ENCODE measurements at places on chromosomes 4 and X.

GRCh38 chrX:49958727-49959485 is 36.5 kb downstream of the CLCN5 start:
- DNase-seq, result no peak

DNA sequence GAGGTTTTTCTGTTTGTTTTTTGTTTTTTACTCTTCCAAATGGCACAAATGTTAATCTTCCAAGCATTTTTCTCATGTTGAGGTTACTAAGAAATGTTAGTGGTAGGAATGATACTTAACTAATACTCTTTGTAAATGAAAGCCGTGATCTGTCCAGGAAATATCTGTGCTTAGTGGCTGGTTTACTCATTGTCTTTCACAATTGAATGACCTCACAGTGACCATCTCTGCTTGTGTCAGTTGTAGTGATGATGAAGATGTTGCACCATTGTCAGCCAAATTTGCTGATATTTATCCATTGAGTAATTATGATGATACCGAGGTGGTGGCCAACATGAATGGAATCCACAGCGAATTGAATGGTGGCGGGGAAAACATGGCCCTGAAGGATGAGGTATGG is 93.5 kb downstream of the TNIP2 start:
- DNase-seq, result peak; percentile 37

DNA sequence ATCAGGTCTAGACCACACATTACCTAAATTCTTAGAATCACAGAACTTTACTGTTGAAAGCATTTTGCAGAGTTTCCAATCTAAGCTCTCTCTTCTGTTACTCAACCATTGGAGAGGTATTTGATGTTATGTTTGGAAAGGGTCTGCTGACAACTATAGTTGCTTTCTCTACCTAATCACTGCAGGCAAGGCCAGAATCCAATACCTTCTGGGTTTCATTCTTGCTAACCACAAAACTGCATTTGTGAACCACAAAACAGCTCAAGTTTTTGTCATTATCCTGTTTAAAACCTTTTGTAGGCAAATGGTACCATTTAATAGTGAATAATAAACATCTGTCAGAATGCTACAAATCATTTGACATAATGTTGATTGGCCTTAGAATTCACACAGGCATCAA is 380.1 kb downstream of the GASK1B start:
- DNase-seq, result peak; percentile 3

GRCh38 chr4:185523862-185524261 is 11.4 kb downstream of the PDLIM3 start:
- DNase-seq, result no peak

GRCh38 chr4:105707782-105708180 is 708 bp downstream of the INTS12 start:
- no peak for DNase-seq

GRCh38 chr4:138049355-138049754 is 192.8 kb downstream of the SLC7A11 start:
- DNase-seq, result no peak

GRCh38 chr4:138299881-138300280 is 57.7 kb upstream of the SLC7A11 start:
- no peak for DNase-seq

DNA sequence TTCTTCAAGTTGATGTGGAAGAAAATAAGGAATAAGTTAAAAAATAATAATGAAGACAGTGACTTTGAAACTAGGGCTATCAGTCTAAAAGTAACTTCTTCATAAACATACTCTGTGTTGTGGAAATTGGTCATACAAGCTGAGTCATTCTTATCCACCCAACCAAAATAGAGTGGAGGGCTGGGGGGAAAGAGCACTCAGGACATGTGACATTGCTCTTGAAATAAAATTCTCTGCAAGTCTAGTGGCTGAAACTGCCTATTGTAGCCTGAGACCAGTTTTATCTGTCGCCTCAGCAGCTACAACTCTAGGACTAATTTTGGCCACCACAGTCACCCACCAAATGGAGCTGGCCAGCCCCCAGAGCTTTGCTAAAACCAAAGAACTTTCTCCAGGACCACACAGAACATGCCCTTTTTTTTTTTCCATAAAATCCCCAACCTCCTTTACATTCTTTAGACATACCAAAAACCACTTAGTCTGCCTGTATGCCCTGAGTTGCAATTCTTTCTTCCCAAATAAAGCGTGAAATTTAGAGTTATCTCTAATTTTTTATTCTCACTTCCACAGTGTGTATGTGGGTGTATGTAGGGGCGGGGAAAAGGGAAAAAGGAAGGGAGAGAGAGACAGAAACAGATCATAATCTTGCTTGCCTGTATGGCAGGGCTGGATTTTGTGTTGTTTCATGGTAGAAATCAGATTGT is 23.0 kb upstream of the SLC25A4 start:
- no peak for DNase-seq

GRCh38 chrX:103797691-103798090 is 21.1 kb downstream of the PLP1 start:
- no peak for DNase-seq

DNA sequence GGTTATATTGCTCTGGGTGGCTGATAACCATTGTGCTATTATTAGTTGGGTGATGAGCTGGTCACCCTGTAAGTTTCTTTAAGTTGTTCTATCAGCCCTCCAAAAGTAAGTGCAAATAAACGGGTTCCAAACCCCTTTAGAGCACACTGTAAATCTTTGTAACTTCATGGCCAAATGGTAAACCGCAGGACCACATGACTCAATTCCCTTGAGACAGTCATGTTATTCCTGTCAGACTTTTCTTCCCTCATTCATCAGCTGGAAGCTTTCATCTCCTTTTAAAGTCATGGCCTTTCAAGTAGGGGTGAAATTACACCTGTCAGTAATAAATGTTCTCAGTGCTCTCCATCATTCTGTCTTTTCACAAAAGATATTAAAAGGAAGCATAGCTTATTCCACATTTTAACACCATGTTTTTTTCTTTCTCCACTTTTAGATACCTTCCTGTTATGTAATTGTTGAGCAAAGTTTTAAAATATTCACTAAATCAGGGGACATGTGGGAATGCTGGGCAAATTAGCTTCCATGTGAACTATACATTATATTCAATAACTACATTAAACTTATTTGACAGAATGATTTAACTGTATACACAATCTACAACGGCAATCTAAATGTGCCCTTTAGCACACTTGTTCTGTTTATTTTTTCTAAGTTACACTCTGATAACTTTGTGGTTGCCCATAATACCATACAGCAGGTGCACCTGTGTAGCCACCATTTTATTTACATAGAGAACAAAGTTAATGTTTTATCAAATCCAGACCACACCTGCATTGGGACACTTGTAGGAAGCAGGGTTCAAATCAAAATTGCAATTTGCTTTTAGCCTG is 275.5 kb downstream of the CFAP299 start:
- DNase-seq, result peak; percentile 29

- no peak for DNase-seq
These were observed at the start of gene SOWAHD for GRCh38 chrX:119757979-119758730. SOWAHD (plus strand) TSS chrX:119758588; CDS start chrX:119758668, 80 bp downstream.

- DNase-seq, result no peak
These were observed 131.1 kb upstream of the INPP4B start for GRCh38 chr4:142977182-142977581.

- DNase-seq, result peak; percentile 97
These were observed 111.5 kb downstream of the AFAP1 start for GRCh38 chr4:7828011-7828720.

GRCh38 chr4:23924556-23924955 is 34.7 kb upstream of the PPARGC1A start:
- DNase-seq, result no peak

GRCh38 chrX:38273453-38273852 is 52.8 kb upstream of the SRPX start:
- DNase-seq, result no peak

GRCh38 chrX:100350704-100351489 is 59.2 kb downstream of the PCDH19 start:
- no peak for DNase-seq

DNA sequence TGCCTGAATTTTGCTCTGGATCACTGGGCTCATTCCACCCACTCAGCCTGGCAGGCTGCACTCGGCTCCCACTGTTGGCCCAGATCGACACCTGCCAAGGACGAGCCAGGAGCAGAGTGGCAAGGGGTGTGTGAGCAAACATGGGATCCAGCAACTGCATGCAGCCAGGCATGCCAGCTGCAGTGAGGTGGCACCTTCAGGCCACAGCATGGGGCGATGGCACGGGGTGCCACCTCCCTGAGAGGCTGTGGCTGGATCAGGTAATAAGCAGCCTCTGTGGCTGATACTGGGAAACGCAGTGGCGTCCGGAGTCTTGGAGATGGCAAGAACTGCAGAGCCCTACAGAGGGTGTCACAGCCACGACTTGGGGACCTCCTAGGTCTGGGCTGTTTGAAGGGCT is 244.5 kb upstream of the FSTL5 start:
- DNase-seq, result no peak

DNA sequence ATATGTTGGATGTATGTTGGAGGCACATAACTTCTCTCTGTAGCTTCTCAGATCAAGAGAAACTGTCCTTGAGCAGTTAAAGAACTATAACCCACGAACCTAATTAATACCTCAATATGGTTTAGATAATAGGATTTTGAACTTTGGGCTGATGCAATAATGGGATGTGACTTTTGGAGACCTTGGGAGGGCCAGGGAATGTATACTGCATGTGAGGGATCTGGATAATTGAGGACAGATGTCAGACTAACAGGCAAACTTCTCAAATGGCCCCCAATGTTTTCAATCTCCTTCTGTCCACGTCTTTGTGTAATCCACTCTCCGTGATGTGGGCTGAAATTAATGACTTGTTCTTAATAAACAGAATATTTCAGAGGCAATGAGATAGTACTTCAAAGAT is 202.2 kb upstream of the FAT4 start:
- DNase-seq, result peak; percentile 9

GRCh38 chr4:56681158-56681852 is at the start of gene HOPX:
HOPX (minus strand) TSS chr4:56681296; CDS start chr4:56657816, 23,480 bp downstream.
- no peak for DNase-seq

DNA sequence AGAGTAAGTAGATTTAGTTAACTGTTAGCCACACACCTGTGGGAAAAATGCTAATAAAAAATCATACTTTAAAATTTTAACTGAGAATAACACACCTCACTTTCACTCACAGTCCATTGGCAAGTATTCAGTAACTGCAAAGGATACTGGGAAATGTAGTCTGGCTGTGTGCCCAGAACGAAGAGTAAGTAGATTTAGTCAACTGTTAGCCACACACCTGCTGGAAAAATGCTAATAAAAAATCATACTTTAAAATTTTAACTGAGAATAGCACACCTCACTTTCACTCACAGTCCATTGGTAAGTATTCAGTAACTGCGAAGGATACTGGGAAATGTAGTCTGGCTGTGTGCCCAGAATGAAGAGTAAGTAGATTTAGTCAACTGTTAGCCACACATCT is 178.4 kb upstream of the NWD2 start:
- no peak for DNase-seq

DNA sequence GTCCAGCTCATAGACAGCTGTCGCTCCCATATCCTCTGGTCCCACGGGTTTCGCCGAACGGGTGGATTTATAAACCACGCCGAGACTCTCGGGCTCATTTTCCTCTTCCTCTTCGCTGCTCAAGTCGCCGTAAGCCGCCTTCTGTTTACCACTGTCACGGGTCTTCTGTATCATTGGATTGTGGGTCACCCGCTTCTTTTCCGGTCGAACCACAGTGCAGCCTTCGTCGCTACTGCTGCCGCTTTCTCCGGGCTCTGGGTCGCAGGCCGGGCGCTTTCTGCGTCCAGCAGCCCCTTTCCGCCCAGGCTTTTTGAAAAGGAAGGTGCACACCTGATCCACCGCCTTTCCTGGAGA is 311 bp downstream of the RNF113A start:
- DNase-seq, result no peak

- DNase-seq, result no peak
These were observed 150.1 kb downstream of the KLF8 start for GRCh38 chrX:56382278-56382677.

DNA sequence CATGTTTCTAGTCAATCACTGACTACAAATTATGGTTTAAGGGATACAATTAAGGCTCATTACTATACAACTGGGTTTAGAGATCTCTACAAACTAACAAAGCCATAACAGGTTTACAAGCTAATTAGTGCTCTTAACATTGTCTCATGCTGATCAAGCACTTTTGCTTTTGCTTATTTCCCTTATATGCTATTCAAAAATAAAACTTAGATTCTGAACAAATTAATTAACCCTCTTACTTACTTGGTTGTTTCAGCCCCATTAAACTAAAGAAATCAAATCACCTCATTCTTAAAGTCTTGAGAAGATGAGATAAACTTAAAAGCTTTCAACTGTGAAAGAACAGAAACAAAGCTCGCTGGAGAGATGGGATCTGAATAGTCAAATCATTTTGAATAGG is 2024.5 kb upstream of the ADGRL3 start:
- DNase-seq, result no peak

DNA sequence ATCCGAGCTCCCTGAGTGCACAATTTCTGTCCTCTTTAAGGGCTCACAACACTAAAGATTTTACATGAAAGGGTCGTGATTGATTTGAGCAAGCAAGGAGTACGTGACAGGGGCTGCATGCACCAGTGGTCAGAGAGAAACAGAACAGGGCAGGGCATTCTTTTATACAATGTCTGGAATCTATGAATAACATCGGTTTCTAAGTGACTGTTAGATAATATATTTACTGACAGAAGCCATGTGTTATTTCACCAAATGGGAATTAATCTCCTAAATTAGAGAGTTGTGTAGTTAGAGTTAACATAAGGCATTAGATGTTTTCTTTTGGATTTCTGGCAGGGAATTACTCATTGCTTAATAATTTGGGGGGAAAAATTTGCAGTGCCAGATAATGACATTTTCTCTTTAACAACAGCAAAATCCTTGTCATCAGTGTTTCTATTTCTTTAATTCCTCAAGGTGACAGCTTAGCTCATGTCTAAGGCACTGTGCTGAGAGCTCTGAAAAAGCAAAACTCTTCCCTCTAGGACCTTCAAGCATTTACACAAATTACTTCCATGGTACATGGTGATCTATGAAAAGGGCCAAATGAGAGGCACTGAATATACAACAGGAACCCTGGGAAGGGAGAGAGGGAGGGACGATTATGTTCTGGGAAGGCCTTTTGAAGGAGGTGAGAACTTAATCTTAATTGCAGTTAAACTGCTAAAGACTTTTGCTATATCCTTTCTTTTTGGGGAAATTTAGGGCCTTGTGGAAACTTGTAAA is 145.0 kb downstream of the RTL3 start:
- no peak for DNase-seq

DNA sequence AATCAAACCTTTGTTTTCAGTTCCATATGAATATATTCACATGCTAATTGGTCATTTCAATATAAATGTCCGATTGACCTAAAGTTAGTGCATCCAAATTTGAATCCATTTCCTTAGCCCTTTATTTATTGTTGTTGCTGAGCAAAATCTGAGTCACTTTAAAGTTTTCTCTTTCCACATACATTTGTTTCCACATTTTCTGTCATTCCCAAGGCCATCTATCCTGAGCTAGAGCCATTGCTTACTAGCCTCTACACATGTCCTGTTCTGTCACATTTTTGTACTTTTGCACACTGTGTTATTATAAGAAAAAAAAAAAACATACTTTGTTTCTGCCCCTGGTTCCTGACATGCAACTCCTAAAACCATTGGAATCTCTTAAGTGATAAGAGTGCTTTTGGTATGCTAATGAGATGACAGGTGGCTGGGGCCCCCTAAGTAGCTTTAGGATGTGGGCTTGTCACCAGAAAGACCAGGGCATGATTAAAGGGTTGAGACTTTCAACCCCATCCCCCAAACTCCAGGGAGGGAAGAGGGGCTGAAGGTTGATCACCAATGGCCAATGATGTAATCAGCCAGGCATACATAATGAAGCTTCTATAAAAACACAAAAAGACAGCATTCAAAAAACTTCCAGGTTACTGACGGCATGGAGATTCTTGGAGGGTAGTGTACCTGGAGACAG is 353.3 kb upstream of the MAGEB16 start:
- no peak for DNase-seq

GRCh38 chrX:115911967-115912366 is 258.6 kb upstream of the AGTR2 start:
- DNase-seq, result no peak

- DNase-seq, result no peak
These were observed 5.2 kb downstream of the MAEA start for GRCh38 chr4:1294891-1295290.
